T-cell (primary cell): ENCODE measurements at places on chromosomes 2 and 18.

GRCh38 chr18:48834413-48835031 lies 116.2 kb downstream of the SMAD7 start:
- H3K36me3 ChIP-seq: no peaks in the 10 kb centered on the region
- DNase-seq: peak; percentile 53
- peak overlapping the region; percentile 93 for H3K27ac ChIP-seq
- no peaks in the 10 kb centered on the region for H3K27me3 ChIP-seq
- H3K4me3 ChIP-seq: peak overlapping the region; percentile 55

DNA sequence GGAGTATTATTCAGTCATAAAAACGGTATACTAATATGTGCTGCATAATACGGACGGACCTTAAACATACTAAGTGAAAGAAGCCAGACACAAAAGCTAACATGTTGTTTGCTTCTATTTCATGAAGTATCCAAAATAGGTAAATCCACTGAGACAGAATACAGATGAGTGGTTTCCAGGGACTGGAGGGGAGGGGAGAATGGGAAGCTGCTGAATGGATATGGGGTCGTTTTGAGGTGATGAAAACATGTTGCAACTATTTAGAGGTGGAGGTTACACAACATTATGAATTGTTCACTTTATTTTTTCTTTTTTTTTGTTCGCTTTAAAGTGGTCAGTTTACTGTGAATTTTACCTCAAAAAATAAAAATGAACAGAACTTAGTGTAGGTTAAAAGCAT lies 52.9 kb downstream of the RAB10 start:
- H3K4me1 ChIP-seq: no peaks in the 10 kb centered on the region
- no peaks in the 10 kb centered on the region for H3K27me3 ChIP-seq
- H3K36me3 ChIP-seq: no peaks in the 10 kb centered on the region
- no peak for DNase-seq
- no peak overlapping the region for H3K4me3 ChIP-seq

GRCh38 chr2:2808551-2809058 lies 477.5 kb upstream of the MYT1L start:
- no peak overlapping the region for H3K4me3 ChIP-seq
- no peaks in the 10 kb centered on the region for H3K4me1 ChIP-seq
- H3K27me3 ChIP-seq: no peaks in the 10 kb centered on the region
- no peaks in the 10 kb centered on the region for H3K36me3 ChIP-seq
- no peak overlapping the region for H3K27ac ChIP-seq

DNA sequence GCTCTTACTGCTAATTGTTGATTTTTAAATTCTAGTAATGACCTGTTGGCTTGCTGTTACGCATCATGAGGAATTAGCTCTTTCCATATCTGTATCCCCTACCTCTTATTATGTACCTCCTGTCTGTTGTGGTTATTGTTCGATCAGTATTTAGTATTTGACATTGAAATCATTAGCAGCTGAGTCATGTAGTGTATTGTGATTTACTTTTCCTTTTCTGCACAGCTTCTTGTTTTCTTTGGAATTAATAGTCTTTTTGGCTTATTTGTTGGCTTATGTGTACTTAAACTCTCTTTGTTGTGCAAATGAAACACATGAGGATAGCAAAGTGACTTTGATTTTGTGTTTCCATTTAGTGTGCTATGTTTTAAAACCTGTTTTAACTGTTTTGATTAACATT lies 4.3 kb downstream of the EPB41L5 start:
- H3K27me3 ChIP-seq: peaks cover 2% of the 10 kb centered on the region
- no peak for DNase-seq
- H3K27ac ChIP-seq: no peak overlapping the region
- no peaks in the 10 kb centered on the region for H3K36me3 ChIP-seq
- no peak overlapping the region for H3K4me3 ChIP-seq

GRCh38 chr2:190789074-190790004 lies 91.3 kb upstream of the GLS start:
- no peaks in the 10 kb centered on the region for H3K4me1 ChIP-seq
- DNase-seq: no peak
- H3K4me3 ChIP-seq: no peak overlapping the region
- H3K27me3 ChIP-seq: no peaks in the 10 kb centered on the region

DNA sequence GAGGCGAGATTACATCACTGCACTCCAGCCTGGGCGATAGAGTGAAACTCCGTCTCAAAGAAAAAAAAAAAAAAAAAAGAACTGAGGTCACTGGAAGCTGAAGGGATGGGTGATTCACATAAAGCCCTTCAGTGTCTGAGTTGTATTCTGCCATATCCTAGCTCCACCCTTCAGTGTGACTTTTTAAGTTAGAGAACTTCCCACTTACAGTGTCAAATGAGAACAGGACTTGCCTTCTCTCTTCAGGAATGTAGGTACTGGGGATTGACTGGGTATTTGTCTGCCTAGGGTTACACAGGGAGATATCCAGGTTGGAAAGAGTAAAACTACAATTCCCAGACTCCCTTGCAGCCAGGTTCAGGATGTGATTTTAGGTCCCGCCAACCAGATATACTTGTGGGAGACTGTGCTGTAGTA lies 37.9 kb downstream of the EHD3 start:
- no peak for DNase-seq
- H3K4me3 ChIP-seq: no peak overlapping the region
- H3K27ac ChIP-seq: no peak overlapping the region
- no peaks in the 10 kb centered on the region for H3K4me1 ChIP-seq

DNA sequence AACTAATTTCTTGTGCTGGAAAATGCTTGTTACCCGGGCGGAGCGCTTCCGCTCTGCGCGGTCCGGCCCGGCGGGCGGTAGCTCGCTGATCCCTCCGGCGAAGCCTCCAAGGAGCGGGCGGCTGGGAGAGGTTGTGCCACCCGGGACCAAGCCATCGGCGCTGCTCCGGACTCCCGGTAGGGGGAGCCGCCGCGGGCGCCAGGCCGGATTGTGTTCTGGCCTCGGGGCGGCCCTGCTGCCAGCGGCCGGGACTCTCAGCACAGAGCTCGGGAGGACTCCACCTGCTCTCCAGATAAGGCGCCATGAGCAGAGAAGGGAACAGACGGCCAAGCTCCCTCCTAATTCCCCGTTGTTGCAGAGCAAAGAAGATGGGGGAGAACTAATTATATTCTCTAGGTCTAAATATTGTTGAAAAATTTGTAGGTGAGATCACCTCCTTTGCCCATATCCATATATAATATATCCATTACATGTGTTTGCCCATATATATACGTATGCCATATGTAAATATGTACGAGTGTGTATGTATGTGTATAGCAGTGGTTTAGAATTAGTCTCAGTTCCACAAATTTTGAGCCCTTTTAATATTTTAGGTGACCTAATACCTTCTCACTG lies 13.8 kb upstream of the SATB2 start:
- no peak overlapping the region for H3K4me3 ChIP-seq
- no peak for DNase-seq
- H3K36me3 ChIP-seq: no peaks in the 10 kb centered on the region
- peaks cover 70% of the 10 kb centered on the region for H3K27me3 ChIP-seq

DNA sequence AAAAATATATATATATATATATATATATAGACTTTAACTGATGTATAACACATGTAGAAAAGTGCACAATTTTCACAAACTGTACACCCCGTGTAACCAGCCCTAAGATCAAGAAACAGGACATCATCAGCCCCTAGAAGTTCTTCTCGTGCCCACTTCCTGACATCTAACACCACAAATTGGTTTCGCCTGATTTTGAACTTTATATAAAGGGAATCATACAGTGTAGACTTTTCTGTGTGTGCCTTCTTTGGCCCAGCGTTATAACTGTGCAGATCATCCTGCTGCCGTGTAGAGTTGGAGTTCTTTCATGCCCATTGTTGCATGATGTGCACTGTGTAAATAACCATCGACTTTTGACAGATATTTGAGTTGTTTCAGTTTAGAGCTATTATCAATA lies 41.0 kb downstream of the SMAD7 start:
- no peak overlapping the region for H3K27ac ChIP-seq
- H3K36me3 ChIP-seq: no peaks in the 10 kb centered on the region
- no peaks in the 10 kb centered on the region for H3K27me3 ChIP-seq
- no peak overlapping the region for H3K4me3 ChIP-seq
- no peak for DNase-seq
- peaks cover 29% of the 10 kb centered on the region for H3K4me1 ChIP-seq

DNA sequence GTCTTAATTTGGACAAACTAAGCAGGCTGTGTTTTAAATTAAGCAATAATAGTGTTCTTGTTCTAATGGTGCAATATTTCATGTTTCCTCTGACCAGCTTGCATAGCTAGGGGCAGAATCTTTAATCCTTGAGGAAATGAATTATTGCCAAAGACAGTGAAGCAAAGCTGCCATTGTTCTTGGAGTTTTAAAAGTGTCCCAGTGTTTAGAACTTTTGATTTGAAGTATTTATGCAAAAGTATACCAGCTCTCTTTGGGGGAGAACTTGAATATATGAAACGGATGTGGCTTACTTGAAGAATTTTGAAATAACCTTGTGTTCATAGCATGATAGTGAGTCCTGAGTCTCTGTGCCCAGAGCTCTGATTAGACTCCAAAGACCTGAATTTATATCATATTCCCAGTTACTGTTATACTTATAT lies 33.4 kb downstream of the ITGA6 start:
- H3K4me3 ChIP-seq: no peak overlapping the region
- H3K36me3 ChIP-seq: no peaks in the 10 kb centered on the region
- H3K27me3 ChIP-seq: no peaks in the 10 kb centered on the region
- H3K27ac ChIP-seq: peak overlapping the region; percentile 66
- peaks cover 74% of the 10 kb centered on the region for H3K4me1 ChIP-seq
